ENCODE measurements at places on chromosomes 1 and 21.

DNA sequence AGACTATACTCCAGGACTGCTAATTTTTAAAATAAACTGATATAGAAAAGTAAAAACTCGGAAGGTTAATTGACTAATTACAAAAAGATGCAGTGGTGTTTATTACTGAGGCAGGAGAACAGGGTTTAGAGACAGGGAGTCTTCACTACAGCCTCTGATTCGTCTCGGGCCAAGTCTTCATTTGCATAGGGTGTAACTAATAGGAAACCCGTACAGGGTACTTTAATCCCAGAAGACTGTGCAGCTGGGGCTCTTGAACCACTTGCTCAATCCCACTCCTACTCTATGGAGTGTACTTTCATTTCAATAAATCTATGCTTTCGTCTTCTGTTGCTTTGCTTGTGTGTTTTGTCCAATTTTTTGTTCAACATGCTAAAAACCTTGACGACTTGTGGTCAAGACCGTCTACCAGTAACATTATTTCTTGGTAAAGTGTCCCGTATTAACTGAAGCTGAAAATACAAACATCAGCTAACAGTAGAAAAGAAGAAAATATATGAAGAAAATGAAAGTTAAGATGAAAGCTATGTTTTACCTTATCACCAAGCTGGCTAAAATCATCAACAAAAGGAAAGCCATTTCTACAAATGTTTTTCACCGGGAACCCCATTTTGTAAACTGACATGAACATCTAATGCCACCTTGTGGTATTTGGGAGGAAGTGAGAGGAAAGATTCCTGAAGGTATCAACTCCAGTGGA is 8.0 kb downstream of the SDHB start:
- DNase-seq, result no peak

- no peak for DNase-seq
Observed at GRCh38 chr21:33211732-33212131, 18.0 kb upstream of the IFNAR2 start.

DNA sequence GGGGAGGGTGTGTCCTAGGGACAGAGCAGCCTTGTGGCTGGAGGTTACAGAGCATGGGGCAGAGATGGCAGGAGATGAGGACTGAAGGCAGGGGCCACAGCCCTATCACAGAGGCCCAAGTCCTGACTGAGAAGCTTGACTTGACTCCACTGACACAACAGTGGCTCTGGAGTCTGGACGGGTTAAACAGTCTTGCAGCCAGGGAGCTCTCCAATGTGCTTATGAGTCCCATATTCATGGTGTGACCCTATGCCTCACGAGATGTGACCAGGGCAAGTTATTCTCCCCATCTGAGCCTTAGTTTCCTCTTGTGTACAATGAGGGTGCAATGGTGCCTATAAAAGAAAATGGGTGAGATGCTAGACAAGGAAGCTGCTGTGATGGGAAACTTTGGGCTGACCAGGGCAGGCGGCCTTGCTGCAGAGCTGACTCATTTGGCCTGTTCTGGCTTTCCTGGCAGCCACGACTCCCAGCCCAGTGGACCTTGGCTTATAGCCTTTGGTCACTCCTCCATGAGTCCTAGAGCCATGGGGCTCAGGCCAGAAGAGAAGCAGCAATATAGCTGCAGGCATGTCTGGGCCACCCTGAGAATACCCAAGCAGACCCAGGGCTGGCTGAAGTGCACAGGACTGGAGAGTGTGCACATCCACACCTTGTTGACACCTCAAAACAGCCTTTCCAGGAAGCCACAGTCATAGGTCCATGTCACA is 2.8 kb upstream of the TTC22 start:
- DNase-seq, result no peak

- no peak for DNase-seq
Observed at GRCh38 chr21:42675403-42675802, 22.0 kb downstream of the PDE9A start.

GRCh38 chr1:42423681-42424080 is 32.1 kb downstream of the ZMYND12 start:
- no peak for DNase-seq

DNA sequence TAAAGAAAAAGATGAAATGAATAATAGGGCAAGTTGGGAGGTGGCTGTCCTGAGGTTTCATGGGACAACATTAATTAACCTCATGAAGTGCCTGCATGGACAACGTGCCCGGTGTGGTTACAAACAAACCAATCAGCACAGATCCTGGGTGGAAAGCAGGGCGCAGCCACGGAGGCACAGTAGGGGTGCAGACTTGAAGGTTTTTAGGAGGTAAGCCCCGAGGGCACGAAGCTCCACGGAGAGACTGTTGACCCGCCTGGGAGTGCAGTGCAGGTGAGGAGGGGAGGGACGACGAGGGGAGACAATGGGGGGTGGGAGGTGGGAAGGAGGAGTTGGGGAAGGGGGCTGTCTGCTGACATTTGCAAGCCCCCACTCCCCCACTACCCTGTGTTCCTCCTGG is 2.3 kb upstream of the RIPK4 start:
- DNase-seq, result no peak

GRCh38 chr1:27543284-27543683 is 53.3 kb upstream of the WASF2 start:
- DNase-seq, result no peak

DNA sequence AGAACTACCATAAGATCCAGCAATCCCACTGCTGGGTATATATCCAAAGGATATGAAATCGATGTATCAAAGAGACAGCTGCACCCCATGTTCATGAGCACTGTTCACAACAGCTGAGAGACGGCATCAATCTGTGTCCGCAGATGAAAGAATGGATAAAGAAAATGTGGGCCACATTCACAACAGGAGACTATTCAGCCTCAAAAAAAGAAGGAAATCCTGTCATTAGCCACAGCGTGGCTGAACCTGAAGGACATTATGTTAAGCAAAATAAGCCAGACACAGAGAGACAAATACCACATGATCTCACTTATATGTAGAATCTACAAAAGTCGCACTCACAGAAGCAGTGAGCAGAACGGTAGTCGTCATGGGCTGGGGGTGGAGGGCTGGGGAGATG is 99.2 kb upstream of the IFFO2 start:
- DNase-seq, result no peak

DNA sequence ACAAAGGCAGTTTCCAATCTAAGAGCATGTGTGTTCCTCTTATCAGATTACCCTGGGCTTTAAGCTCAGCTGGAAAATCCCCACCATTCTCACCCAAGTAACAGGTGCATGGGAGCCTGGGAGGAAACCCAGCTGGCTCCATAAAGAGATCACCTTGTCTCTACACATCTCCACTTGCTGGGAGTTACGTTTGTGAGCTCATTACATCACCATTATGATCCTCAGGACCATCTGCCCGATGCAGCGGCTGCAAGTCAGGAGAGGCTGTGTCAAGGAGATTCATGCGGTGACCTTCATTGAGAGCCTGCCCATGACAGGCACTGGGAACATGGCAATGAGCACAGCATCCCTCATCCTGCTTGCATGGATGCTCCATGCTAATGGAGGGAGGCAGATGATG is 618.0 kb downstream of the NPHP4 start:
- DNase-seq, result no peak

DNA sequence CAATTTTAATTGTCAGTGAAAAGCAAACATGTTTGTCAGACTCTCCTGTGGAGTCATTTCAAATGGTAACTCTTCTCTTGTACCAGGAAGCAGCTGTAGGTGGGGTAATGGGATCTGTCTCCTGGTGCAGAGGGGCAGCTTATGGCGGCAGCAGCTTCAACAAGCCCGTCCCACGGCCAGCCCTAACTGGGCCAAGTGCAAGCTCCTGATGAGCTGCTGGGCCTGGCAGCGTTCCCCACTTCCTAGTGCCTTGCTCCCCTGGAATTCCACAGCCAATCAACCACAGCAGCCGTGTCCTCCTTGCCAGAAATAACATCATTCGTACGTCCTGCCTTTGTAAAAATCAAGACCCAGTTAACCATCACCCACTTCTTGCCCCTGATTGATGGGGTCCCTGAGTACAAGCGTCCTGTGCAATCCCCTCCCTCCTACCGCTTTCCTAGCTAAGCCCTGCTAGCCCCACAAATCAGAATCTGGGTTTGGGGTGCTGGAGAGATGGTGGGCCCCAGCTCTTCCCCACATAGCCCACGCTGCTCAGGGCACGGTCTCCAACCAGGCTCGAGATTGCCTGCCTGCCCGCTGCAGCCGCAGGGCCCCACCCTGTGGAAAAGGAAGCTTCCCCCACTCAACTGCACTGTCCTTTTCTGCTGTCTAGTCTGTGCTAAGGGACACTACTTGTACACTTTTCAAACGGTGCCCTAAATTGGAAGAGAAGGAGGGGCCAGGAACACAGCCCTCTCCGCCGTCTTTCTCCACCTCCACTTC is 61.2 kb downstream of the TOR1AIP2 start:
- DNase-seq, result no peak

DNA sequence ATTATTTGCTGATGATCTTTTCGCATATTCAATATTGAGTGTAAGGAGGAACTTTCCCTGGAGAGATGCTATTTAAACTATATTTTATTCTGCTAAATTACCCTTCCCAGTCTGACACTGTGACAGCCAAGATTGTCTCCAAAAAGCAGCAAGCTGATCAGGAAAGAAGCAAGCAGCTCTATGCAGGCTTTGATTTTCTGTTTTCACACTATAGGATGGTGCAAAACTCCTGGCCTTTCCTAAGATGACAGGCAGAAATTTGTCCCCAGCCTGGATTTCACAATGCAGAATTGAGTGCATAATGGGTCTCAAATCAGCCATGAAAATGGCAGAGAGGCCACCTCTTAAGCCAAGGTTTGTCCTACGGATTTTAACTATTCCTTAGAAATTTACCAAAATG is 1.1 kb downstream of the SGIP1 start:
- DNase-seq, result no peak

GRCh38 chr1:226063977-226064815 is 1.7 kb downstream of the H3-3A start:
- DNase-seq, result no peak

DNA sequence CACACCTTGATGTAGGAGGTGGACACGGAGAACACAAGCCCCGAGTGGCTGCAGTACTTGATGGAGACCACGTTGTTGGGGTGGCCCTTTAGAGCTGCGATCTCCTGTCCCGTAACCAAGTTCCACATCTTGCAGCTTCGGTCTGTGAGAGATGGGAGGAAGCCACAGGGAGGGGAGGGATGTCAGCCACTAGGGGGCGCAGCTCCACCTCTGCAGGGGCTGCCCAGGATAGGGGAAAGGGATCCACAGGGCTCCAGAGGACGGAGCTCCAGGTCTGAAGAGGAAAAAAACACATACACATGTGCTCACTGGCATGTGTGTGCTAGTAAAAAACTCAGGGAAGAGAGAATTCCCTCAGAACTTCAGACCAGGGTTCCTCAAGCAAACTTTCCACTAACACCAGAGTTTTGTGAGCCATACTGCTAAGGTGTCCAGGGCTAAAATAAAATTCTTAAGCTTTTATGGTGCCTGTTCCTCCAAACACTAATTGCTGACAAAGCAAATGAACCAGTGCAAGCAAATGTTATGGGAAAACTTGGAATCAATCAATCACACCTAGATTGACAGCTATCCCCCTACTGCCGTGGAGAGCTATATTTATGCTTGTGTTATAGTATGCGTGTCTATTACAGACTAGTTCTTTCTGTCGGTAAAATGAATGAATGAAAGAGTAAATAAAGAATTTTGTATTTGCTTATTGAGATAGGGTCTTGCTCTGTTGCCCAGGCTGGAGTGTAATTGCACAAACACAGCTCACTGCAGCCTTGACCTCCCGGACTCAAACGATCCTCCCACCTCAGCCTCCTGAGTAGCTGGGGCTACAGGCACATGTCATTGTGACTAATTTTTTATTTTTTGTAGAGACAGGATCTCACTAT is 43.7 kb downstream of the KIF21B start:
- peak; percentile 50 for DNase-seq

GRCh38 chr21:36767096-36767495 is 68.2 kb downstream of the SIM2 start:
- no peak for DNase-seq

- no peak for DNase-seq
Observed at GRCh38 chr1:231497629-231498152, 30.8 kb upstream of the TSNAX start.

- DNase-seq, result no peak
Observed at GRCh38 chr1:92376345-92376744, 77.5 kb downstream of the RPAP2 start.

DNA sequence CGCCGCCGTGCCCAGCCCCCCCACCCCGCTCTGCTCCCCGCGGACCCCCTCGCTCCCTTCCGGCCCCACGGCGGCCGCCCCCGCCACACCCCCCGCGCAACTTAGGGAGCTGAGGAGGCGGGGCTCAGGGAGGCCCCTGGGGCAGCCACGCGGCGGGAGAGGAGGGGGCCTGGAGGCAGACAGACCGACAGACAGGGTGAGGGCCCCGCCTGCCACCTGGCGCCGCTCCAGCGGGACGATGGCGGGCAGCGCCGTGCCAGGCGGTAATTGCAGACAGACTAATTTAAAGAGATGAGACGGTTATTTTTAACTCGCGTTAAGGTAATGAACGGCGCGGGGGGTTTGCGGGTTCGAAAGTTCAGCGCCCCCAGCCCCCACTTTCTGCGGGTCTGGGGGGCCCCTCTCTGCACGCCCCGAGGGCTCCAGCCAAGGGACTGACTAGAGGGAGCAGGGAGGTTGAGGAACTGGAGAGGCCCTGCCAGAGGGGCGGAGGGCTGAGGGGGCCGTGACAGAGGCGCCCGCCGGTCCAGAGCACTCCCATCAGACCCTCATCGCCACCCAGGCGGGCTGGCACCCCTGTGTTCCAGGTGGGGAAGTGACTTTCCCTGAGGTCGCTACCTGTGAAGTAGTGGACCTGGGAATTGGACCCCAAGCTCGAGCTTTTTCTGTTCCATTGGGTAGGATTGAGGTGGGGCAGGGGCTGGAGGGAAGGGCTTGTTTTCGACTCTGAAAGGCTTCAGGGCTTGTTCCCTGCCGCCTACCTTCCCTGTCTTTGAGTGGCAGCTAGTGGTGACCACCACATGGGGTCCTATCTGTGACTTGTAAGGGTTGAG is 5.4 kb downstream of the FOXO6 start:
- DNase-seq, result no peak
